ENCODE measurements at places on chromosomes 4 and X. TPM values are rescaled to one million over a fixed set of nuclear protein-coding genes. Genes with fewer than 3 reads are reported as not detected.

MED28 gene
- 12.0 TPM for total RNA-seq

DDIT4L gene
- total RNA-seq, result 0.26 TPM

RS1 gene
- total RNA-seq, result not detected

ATP1B4 gene
- total RNA-seq, result not detected

FHDC1 gene
- total RNA-seq, result 0.16 TPM

SHROOM2 gene
- total RNA-seq, result under 0.01 TPM
